SK-N-DZ (cell line): ENCODE measurements at places on chromosomes 2 and 18.

DNA sequence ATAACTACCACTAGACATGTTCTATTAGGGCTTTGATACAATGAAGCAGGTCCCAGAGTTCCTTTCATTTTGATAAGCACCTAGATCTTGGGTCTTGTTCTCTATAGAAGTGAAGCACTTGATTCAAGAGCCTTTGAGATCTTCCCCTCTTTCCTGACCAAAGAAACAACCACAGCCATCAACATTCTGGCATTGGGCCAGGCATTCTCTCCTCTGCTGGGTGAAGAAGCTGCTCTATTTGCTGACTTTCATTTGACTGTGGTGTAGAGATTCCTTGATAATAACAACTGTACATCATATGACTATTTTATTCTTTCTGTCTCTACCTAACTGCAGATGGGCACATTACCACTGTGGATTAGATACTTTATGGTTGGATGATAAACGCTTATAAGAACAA, 96.6 kb upstream of the LYPD1 start:
- DNase-seq, result no peak

GRCh38 chr18:71666481-71666880, 877.7 kb downstream of the CBLN2 start:
- DNase-seq, result no peak

- no peak for DNase-seq
Observed at GRCh38 chr2:7930800-7931635, 750.8 kb upstream of the ID2 start.

DNA sequence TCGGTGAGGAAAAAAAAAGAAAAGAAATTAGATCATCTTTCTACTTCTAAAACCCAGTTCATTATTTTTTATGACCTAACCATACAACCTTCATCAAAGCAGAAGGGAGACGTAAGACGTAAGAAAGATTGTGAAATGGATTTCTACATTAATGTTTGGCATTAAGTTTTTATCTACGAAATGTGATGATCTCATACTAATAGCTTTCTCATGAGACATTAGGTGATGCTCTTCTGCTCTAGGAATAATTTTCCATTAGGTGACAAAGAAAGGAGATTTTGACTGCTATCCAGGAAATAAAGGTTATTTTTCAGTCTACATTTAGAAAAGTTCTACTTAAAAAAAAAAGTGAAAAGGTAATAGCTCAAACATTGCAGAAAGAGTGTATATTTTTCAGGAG, 748.6 kb downstream of the ERBB4 start:
- no peak for DNase-seq

DNA sequence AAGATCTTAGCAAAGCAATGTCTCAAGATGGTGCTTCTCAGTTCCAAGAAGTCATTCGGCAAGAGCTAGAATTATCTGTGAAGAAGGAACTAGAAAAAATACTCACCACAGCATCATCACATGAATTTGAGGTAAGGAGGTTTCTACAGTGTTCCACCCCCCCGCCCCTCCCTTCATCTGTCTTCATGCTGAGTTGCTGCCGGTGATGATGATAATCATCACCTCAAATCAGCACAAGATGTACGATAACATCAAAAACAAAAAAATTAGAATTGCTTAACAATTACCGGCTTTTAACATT, 14.6 kb downstream of the UGP2 start:
- DNase-seq, result no peak
